Stimulated activated CD8-positive, alpha-beta memory T cell treated with anti-CD3 and anti-CD28 coated beads, Interleukin-7, amount 100 ng/mL, for 48 hours (primary cell): ENCODE measurements at places on chromosomes 3 and 15.

DNA sequence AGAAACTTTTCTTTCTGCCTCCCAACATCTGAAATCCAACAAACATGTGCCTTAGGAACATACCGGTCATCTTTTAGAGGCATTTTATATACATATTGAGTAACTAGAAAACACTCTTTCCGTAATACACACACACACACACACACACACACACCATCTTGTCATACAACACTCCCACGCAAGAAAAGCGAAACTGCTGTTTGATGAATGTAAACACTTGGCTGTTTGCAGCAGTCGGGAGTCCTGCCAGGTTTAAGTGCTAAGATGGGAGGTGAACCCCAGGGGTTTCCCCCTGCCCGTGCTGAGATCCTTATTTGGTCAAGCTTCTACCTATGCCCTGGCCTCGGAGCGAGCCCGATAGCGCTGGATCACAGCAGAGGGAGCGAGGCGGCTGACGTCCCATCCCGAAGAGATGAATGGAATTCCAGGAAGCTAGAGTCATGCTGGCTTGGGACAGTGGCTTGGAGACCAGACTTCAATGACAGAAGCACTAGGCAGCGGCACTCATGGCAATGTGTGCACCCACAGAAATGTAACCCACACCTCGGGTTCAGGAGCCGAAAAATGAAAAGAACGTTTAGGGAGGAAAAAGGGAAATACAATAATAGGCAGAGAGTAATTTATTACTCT lies 1.3 kb upstream of the THBS1 start:
- DNase-seq: no peak

DNA sequence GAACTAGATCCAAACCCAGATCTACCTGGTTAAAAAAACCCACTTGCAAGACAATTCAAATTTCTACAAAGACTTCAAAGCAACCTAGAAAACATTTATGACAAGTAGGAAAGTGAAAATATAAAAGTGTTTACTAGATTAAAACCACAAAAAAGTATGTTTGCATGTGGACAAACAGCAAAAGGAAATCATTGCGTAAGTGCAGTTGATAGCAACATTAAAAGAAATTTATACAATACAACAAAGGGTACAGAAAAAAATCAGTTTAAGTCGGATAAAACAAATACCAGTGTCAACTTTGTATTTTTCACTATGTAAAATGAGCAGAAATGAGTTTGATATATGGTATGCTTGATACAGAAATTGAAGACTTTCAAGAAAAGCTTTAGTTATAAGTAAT lies 2.6 kb downstream of the EIF5A2 start:
- no peak for DNase-seq

DNA sequence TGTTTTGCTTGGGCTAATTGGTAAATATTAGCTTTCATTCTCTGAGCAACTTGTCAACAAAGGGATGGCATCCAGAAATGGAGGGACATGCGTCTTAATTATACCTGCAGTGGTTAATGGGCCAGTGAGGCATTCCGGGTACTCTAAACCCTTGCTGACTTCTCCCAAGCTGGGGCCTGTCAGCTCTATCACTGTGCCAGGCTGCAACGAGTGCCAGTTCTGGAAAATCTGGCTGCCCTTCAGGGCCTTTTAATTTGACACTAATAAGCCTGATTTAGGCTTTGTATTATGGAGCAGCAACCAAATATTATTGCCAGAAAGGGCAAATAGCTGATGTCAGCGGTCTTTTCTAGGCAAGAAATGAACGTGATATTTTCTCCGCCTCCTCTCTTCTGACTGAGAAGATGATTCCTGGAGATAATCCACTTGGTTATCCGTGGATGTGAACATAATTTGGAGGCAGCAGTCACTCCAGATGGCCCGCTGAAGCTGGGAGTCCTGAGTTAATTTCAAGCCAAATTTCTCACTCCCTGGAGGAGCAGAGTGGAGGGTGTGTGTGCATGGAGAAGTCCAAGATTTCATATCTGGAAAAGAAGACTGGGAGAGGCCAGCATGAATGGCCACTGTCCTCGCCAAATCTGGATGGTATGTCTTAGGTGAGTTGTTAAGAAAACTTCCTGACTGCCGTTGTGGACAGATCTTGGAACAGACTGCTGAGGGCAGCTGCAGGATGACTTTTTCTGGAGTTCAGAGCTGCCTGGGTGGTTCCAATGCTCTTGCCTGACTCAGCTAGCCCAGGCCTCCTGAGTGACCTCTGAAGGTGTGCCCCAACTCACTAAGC lies 44.4 kb upstream of the PSMD6 start:
- DNase-seq: no peak

DNA sequence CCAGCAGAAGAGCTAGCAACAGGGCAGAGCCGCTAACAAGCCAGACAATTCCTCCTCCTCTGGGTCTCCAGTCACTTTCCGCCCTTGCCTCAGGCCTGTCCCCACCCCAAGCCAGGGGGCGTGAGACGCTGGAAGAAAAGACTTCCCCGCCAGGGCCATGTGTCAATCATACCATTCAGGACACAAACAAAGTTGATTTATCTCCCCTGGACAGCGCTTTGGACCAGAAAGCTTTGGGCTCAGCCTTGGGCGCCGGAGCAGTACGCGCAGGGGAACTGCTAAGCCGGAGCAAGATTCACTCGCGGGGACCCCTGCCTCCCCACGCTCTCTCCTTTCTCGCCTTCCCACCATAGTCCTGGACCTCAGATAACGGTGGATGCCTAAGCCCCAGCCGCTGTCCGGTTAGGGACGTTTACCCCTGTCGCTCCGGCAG lies 479 bp downstream of the LRRC2 start:
- DNase-seq: no peak

DNA sequence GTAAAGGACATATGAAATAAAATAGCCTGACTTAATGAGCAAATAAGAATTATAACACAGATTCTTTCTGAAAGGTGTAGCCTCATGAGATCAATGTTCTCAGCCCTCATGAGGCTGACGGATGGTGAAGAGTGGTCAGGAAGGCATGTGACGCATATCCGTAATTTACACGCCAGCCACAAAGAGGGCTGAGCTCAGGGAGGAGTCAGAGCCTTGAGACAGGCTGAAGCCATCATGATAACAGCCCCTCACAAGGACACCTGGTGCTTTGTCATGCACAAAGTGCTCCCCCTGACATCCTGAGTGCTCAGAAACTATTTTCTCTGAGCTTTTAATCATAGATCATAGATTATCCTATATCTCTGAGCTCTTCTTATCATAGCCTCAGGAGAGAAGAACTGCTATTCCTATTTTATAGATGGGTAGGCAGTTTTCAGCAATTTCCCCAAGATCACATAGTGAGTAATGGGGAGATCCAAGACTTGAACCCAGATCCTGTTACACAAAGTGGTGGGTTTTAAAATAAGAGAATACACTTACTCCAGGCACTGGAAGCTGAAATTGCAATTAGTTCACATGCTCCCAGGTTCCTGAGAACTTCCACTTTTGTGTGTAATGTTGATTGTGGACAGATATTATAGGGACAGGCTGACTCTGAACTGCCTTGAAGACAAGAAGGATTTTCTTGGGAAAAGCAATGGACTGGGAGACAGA lies 267.1 kb downstream of the RPLP1 start:
- peak; percentile 33 for DNase-seq

DNA sequence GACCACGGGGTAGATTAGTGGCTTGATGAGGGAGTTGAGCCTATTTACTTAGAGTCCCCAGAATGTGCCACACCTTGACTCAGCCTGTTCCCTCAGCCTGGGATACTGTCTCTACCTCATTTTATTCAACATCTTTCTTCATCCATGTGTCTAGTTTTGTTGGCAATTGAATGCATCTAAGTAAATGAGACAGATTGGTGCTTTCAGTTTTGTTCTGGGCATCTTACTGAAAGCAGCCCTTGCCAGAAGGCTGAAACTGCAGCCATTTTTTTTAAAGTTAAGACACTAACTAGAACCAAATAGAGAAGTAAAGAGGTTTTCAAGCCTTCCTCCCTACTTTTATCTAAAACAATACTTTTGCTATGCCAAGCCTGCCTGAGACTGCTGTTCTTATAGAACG lies 246.8 kb downstream of the SLCO3A1 start:
- no peak for DNase-seq

DNA sequence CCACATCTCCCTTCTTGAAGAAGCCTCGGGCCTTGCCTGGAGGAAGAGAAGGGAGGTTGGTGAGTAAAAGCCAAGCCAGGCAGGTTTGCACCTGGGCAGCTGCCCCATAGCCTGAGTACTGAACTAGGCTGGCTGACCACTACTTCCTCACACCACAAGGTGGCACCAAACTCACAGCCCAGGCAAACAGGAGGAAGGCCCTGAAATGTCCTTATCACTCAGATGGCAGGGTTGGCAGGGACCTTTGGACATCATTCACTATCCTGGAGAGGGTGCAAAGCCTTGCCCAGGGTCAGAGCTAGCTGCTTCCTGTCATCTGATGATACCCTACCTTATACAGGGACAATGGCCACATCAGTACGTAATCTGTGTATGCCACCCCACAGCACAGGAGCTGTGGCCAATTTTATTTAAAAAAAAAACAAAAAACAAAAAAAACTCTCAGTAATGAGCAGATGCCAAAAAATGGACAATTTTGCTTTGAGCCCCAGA lies 2.2 kb upstream of the GRAMD2A start:
- DNase-seq: peak; percentile 41

DNA sequence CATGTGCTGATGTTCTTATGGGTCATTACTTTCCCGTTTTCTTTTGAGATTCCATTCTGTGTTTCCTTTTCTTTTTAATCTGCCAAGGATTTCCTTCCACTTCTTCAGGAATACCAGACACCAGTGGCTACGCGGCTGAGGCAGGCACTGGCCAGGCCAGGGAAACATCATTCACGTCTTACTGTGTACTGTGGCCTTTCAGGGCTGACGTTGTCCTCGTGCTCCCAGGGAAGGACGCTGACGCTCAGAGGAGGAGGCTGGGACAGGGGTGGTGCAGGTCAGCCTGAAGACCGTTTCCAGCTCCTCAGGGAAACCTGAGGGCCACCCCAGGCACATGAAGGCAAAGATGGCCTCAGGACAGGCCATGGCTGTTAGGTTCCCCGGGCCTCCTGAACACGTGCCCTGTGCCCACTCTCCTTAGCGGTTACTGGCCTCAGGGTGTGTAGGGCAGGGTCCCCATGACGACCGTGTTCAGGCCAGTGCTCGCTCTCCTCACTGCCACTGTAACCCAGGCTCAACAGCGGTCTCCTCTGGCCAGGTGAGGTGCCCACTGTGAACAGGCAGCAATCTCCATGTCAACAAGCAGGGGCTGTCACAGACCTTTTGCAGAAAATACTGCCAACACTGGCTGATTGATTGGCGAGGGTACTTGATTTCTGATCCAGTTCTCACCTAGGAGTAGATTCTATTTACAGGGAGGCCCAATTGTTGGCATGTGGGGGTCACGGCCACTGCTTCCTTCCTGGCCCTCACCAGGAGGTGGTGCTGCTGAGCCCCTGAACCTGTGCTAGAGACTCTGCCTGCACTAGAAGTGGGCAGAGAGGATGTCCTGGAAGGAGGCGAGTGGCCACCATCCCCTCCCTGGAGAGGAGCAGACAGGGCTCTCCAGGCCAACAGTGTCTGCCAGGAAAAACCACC lies 169.5 kb downstream of the ATP10A start:
- no peak for DNase-seq

- DNase-seq: no peak
Observed at GRCh38 chr3:57288403-57288802, 4.1 kb downstream of the ASB14 start.

- DNase-seq: no peak
Observed at GRCh38 chr3:89171687-89172545, 64.5 kb downstream of the EPHA3 start.

- no peak for DNase-seq
Observed at GRCh38 chr3:189554868-189555557, 76.2 kb upstream of the TP63 start.

DNA sequence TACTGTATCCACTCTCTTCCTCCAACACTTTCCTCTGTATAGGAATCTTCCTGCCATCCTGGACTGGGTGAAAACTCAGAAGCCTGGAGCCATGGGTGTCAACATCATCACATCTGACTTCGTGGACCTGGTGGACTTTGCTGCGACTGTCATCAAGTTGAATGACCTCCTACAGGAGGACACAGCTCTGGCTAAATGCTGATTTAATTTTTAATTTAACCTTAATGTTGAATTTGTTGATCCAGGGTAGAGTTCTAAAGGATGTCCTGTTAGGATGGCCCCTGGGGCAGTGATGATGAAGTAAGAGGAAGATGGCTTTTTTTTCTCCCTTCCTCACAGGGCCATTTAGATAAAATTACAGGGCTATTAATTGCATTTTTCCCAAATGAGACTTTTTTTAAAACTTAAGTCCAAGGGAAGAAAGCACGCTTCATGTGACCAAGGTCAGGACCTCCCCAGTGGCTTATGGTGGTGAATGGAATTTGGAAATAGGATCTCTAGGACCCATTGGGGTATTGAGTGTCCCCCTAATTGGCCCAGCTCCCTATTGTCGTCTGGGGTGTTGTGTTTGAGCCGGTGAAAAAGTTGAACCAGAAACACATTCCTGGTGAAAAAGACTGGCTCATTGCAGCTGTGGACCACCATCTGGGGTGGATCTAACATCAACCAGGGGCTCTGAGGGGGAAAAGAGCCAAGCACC lies 125.7 kb upstream of the ZBED2 start:
- DNase-seq: no peak

DNA sequence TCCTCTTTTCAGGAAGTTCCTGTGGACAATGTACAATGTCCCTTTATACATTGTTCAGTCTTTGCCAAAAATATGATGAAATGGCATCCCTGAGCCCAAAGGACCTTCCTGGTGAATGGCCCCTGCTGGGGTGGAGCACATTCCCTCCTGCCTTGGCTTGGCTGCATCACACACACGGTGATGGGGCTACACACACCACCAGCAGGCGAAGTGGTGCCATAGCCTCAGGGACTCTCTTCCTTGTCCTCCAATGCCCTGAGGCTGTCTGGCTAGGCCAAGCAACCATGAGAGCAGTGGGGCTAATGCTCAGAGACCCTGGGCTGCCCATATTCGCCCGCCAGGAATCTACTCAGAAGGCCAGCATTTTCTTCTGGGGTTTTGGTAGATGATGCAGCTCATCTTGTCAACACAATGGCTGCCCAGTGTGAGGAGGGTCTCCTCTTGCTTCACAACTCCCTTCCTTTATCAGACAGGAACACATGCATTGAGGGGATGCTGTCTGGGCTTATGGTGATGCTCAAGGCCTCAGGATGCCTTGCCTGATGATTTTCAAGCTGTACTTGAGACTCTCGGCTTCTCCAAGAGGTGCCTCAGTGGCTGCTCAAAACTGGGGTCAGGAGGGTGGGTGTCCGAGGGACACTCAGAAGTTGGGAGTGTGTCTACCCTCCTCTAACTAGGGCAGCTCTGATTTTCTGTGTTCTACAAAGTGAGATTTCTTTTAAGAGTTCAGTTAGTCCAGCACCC lies 40.9 kb upstream of the EPHB1 start:
- DNase-seq: no peak

DNA sequence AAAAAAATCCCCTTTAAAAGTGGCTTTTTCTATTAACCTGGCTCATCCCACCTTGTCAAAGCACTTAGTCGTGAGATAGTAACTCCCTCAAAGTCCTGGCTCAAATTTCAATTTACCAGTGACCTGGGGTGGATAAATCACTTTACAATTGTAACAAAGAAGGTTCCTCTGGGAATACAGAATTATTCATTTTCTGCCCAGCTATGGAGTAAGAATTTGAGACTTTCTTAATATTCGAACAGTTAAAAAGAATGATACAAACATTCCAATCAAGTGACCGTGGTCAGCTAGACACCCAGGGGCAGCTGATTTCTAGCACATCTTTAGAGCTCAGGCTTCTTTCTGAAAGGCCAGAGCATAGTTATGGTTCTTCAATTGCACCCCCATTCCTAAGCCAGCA lies 291.0 kb upstream of the TGFBR2 start:
- DNase-seq: no peak
